ENCODE measurements at places on chromosomes 12 and 14.

DNA sequence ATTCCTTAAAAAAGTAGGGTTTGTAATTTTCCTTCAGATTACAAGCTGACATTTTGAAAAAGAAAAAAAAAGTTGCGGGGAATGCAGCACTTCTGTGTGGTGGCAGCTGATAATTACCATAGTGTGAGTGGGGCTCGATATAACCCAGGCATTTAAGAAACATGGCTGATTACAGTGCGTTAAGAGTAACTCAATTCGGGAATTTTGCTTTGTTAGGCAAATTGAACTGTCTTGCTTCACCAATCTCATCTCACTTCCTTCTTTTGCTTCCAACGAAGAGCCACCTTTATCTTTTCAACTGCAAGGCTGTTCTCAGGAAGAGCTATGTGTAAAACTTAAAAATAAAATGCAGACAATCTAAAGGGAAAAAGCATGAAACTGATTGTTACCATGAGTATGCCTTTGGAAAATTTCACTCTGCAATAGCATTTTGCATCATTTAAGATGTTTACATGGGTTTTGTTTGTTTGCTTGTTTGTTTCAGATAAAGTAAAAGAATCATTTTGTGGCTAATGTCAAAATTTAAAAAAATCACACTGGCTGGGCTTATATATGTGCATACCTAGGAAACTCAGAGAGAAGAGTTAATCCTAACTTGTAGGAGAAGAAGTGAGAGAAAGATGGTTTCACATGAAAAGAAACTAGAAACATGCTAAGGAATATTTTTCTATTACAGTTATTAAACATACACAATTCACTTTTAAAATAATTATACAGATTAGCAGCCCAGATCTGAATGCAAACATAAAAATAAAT is 295.9 kb upstream of the ATP2B1 start:
- no peak for DNase-seq

GRCh38 chr12:64578566-64578965 is 31.7 kb upstream of the RASSF3 start:
- no peak for DNase-seq

GRCh38 chr12:12331244-12331771 is 18.7 kb downstream of the MANSC1 start:
- no peak for DNase-seq

DNA sequence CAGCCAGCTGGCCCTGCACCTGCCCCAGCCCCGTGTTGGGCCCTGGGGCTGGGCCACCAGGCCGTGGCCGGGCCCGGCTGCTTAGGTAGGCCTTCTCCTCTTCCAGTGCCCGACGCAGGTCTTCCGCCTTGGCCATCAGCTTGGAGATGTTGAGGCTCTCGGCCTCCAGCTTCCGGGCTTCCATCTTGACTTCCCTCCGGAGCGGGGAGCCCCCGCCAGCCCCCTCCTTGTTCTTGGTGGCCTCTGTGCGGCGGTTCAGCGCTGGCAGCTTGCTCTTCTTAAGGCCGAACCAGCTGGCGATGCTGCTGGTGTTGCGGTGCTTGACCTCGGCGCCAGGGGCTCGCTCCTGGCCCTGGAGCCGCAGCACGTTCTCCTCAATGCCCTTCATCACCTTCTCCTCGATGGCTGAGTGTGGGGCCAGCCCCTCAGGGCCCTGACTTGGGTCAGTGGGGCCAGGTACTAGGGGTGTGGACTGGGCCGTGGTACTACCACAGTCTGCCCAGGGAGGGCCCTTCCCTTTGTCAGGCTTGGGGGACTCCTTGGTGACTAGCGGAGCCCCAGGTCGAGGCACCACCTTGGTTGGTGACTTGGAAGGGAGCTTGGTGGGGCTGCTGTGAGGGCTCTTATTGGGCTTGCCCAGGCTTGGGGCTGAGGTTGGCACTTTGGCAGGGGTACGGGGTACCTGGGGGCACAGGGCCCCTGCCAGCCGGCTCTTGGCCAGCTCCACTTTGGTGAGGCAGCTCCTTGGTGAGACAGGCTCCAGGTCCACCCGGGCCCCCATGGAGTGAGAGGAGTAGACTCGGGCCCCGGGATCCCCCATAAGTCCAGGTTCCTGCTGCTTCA is 33.2 kb downstream of the NCKAP5L start:
- no peak for DNase-seq

DNA sequence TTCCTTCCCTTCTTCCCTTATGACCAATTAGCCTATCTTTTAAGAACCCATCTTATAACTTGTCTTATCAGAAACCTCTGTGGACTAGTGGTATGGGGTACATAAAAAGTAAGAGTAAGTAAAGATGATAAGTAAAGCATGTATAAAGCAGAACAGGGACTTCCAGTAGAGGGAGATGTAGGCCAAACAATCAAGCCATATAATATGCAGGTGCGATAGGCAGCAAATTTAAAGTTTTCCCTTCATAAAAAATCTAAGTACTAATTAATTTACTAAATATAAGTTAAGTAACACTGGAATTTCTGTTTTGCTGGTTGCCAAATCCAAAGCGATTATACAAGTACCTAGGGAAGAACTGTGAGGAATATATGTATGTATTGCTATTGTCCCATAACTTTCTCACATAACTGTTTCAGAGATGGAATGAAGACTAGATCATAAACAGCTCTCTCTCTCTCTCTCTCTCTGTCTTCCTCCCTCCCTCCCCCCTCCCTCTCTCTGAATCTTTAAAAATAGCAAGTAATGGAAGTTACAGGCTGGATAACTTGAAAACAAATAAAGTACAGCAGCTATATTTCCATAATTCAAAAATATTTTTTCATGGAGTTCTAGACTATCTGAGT is 25.7 kb downstream of the METTL25 start:
- DNase-seq = no peak

DNA sequence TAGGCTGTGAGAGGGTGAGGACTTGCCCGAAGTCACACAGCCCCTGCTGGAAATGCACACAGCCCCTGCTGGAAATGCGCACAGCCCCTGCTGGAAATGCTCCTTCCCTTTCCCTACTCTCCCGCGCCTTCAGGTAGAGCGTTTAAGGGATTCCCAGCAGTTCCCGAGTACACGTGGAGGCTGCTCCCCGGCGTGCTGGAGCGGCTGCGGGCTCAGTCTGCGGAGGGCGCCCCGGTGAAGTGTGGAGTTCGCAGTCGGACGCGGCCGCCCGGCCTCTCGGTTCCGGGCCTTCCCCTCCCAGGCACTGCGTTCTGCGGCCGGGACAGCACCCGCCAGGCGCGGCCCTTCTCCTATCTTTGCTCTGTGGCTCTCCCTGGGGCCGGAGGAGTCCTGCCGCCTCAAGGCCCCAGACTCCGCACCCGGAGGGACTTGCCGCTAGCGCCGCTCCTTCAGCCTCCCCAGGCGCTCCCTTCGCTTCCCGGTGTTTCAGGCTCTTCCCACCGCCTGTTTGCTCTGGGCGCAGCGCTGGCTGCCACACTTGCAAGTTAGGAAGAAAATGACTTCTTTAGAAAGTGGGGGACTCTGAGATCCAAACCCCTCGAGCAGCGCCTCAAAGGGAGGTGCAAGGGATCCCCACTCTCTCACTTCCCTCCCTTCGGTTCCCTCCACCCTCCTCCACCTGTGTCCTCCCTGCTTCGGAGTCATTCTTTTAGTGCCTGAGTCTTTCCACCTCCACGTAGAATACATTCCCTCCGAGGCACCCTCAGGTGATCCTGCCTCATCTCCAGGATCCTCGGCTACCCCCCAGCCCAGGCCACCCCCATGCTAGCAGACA is 8.3 kb upstream of the TBX5 start:
- no peak for DNase-seq

- no peak for DNase-seq
Observed at GRCh38 chr12:42923156-42923555, 333.6 kb upstream of the PRICKLE1 start.

DNA sequence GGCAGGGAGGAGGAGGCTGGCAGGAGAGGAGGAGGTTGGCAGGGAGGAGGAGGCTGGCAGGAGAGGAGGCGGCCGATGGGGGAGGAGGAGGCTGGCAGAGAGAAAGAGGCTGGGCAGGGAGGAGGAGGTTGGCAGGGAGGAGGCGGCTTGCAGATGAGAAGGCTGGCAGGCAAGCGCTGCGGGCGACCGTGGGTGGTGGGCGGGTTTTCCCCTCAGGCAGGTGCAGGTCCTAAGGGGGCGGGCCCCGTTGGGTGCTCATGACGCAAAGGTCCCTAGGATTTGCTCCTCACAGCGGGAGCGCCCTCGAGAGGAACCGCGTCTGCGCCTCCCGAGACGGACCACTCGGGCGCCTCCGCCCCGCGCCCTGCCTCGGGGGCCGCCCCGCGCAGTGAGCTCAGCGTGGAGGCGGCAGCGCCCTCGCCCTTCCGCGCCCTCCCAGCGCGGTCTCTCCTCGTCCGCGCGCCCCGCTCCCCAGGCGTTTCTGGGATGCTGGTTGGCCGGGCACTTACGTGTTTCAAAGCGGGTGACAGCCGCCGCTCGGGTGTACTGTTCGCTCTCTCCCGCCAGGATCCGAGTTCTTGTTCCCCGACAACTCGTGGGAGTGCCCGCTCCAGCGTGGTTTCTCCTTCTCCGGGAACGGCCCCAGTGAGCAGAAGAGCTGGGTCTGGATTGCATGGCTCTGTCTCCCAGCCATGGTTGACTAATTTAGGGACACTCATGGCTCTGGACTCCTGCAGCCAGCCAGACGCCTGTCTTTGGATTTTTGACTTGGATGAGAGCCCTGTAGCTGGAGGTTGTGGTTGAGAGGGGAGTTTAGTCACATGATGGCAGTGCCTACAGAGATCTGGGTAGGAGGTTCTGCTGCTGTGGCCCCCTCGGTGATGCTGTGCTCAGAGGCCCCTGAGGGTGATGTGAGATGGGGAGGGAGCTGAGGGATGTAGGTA is 64.1 kb upstream of the PPP4R3A start:
- DNase-seq = peak; percentile 60

DNA sequence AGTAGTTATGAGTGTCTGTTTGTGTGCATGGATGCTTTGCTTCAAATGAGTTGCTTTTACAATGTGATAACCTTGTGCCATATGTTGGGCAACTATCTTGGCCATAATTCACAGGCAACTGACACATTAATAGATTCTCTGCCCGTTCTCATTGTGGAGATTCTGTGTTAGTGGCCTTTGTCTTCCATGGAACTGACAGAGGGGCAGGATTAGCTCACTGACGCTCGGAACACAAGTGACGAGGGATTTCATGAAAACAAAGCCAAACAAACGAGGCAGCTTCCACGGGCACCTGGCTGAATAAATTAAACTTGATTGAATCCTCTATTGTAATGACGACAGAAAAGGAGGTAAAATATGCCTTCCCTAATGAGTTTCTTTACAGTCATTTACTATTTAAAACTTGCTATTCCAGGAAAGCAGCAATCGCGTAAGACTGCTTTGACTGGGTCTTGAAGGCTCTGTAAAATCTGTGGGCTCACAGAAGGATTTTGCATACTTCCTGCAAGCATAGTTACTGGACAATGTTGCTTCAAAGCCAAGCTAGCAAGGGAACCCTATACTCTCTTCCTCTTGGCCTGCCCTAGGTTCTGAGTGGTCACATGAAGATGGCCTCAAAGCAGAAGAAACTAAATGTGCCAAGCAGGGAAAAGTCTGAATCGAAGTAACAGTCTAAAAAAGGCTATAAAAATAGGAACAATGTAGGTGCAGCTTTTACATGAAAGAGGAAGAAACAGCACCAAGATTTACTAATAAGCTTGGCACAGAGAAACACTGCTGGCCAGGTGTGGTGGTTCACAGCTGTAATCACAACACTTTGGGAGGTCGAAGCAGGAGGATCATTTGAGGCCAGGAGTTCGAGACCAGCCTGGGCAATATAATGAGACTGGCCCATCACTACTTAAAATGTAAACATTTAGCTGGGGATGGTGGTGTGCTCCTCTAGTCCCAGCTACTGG is 28.1 kb upstream of the SINHCAF start:
- DNase-seq = no peak

DNA sequence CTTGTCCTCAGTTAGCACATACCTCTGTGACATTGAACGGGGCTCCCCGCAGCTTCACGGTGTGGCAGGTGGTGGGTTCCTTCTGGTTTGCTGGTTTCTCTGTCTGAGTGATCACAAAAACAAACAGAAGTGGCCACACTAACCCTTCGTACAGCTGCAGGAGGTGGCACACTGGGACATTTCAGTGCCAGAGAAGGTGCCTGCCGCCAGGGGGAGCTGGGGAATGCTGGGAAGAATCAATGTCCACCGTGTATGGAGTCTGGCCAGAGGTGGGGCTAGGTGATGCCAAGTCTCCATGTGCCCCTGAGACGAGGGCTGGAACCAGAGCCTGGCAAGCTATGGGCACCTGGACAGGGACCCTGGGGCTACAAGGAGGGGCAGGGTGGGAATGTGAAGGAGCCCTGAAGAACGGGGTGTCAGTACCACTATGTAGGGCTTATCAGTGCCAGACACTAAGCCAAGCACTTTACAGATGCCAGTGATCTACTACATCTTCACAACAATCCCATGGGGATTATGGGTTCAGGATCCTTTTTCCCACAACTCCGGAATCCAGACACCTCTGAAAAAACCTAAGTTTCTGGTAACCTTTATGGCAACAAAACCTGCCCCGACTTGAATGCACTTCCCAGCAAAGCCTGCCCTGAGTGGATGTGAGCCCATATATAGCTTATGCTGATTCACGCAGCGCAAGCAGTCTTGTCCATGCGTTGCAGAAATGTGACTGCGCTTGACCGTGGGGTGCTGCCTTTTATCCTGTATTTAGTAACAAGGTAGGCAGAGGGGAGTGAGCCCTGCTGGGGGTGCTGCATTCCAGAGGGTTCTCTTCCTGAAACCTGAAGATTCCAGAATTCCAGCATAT is 10.8 kb downstream of the RBM19 start:
- DNase-seq = no peak

GRCh38 chr12:105641749-105642148 is 311.3 kb downstream of the C12orf75 start:
- DNase-seq = no peak

- DNase-seq = no peak
Observed at GRCh38 chr14:35628989-35629388, 95.0 kb downstream of the INSM2 start.

All from stimulated activated CD4-positive, alpha-beta T cell treated with anti-CD3 and anti-CD28 coated beads, Interleukin-1b, Interleukin-23, amount 100 ng/mL, for 24 hours (primary cell).